ENCODE measurements at places on chromosomes 5 and 9.
A peak's percentile ranks its signal among the peaks of the same experiment; 100 is the strongest.

DNA sequence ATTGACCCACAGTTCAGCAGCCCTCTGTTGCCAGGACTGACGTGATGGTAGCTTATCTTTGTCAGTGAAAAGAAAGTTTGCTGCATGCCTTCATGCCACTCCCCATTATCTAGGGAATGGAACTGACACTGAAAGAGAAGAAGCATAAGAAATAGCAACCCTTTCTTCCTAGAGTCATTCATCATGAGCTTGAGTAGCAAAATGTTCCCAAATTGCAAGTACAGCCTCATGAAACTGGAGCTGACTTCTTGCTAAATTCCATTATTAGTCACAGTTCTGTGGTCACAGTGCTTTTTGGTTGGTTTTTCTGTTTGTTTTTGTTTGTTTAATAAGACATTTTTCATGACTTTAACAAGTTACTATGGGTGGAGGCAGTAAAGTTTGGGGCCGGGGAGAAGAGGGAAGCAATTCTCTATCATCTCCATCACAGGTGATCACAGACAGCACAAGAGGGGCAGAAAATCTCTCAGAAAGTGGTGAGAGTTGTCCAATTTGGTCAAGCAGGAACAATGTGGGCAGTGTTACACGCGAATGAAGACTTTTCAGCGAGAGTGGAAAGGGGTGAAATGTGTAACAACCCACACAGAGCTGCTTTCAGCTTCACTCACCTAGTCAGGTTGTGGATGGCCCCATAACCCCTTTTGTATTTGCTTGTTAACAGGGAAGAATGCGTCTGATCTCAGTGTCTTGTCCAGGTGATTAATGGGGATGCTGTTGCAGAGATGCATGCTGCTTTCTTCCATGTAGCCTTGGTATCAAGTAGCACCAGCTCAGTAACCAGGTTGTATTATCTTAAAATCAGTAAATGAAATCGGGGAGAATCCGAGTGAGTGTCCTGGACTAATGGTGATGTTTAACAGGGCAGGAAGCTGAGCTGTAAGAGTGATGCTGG is 440.4 kb downstream of the DMRT2 start:
- DNase-seq: no peak

DNA sequence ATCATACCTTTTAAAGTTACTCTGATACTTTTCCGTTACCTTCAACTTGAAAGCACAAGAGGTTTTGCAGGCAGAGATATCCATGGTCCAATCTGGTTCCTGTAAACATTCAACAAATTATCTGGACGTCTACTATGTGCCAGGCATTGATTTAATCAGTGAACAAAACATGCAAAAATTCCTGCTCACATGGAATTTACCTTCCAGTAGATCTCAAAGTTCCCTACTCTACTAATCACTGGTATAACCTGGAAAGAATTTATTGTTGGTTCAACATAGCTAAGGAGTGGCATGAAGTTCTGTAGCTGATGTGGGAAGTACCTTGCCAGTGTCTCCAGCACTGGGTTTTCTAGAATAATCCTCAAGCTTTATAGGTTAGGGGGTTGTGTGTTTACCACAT is 9.8 kb downstream of the OCLN start:
- no peak for DNase-seq

- DNase-seq: no peak
These were observed 65.0 kb downstream of the STX17 start for GRCh38 chr9:99971410-99971809.

GRCh38 chr5:41794471-41794870 is 75.8 kb downstream of the OXCT1 start:
- DNase-seq: peak; percentile 80

GRCh38 chr5:118397236-118397635 is 591.1 kb downstream of the DTWD2 start:
- DNase-seq: no peak

DNA sequence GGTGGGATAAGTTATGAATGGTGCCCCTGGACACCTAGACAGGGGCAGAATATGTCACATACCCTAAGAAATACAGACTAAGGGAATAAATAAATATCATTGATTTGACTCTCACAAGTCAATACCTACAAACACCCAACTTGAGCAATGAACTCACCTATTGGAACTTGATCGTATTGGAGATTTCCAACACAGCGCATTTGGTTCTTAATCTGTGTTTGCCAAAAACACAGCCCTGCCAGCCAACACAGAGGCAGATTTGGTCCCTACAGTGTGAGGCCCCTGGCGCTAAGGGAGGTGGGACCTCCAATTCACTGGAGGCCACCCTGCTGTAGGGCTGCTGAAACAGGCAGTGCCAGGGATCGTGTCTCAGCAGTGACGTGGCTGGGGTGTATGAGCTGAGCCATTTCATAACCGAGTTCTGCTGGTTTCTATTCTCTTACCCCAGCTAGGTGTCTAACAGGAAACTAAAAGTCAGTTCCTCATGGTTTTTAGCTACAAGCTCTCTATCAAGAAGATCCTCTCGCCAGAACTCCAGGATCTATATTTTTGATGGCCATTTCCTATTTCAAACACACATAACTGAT is 84.5 kb downstream of the SLC1A1 start:
- DNase-seq: no peak

DNA sequence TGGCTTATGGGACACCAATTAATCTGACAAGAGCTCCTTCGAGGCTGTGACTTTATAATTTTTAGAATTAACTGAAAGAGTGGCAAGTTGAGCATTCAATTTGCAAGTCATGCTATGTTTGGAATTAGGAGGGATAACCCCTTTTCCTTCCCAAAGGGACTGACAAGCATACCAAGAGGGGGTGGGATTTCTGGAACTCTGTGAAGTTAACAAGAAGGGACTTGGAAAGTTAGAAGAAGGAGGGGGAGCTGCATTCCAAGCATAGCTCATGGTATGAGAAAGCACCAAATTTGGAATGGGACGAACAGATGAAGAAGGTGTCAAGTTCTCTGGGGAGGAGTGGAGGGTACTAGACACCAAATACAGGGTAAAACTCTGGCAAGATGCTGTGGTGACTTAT is 8.9 kb upstream of the PALM2AKAP2 start:
- DNase-seq: peak; percentile 54

Data from HTR-8/SVneo (cell line).